Right kidney (tissue), 9 donors: ENCODE measurements at places on chromosomes 12 and 14.

DNA sequence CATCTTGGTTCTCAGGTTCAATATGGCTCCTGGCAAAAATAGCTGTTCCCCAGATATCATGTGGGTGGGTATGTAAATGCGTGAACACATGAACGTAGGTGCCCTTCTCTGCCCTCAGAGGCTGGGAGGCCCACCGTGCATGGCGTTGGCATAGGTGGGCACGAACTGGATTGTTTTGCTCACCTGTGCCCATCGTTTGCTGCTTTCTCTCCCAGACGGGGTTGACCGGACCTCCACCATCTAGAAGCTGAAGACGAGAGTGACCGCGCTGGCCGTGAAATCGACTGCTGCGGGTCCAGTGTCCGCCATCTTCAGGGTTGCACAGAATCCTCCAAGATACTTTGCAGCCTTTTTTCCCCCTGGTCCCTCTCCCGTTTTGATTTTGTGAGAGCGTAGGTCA, 113.9 kb downstream of the GCH1 start:
- no peak for DNase-seq

- DNase-seq, result peak; percentile 12
Measured at GRCh38 chr12:101698800-101699347, 1.4 kb downstream of the CHPT1 start.

DNA sequence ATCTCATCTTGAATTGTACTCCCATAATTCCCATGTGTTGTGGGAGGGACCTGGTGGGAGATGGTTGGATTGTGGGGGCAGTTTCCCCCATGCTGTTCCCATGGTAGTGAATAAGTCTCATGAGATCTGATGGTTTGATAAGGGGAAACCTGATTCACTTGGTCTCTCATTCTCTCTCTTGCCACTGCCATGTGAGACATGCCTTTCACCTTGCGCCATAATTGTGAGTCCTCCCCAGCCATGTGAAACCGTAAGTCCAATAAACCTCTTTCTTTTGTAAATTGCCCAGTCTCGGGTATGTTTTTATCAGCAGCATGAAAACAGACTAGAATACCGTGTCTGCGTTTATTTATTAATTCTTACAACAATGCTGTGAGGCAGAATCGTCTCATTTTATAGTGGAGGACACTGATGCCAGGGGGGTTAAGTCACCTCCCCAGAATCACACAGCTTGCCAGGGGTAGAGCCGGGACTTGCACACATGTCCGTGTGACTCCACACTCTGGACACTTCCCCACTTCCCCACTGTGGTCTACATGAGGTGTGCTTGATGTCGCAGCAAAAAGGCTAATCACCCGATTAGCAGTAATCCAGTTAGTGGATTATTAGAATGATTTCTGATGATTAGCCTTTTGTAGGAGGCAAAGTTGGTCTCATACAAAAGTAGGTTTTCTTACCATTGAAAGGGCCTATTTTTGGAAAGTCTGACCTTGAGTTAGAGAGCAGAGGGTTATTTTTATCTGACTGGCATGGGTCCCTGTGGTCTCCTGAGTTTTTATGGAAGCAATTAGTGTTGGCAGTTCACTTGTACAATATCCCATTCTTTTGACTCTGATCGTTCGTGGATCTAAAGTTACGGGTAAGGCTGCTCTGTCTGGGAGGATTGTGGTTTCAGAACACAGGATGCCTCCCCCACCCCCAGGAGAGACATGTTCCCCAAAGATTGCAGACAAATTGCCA, 47.4 kb upstream of the BCL7A start:
- DNase-seq, result no peak

GRCh38 chr12:53561590-53561953, 54.3 kb upstream of the NPFF start:
- no peak for DNase-seq

- DNase-seq, result no peak
Measured at GRCh38 chr14:22538671-22539228, 50.3 kb downstream of the DAD1 start.
